ENCODE measurements at places on chromosomes 7 and 10.

- DNase-seq: peak; percentile 31
Observed at GRCh38 chr7:149868623-149869290, 5.0 kb upstream of the ATP6V0E2 start.

GRCh38 chr10:106557053-106557452 lies 607.5 kb downstream of the SORCS1 start:
- DNase-seq: no peak

DNA sequence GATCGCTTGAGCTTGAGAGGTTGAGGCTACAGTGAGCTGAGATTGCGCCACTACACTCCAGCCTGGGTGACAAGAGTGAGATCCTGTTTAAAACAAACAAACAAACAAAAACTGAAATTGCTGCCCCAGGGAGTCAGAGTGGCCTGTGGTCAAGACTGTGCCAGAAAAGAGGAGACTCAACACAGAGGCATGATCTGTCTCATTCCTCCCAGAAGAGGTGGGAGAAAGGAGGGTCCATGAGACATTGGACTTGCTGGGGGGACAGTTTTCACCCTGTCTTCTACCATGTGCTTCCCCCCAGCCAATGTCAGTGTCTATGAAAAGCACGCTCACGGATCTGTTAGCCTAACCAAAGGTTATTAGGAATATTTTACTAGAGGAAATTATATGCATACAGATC lies 3.2 kb downstream of the ZNF853 start:
- no peak for DNase-seq

DNA sequence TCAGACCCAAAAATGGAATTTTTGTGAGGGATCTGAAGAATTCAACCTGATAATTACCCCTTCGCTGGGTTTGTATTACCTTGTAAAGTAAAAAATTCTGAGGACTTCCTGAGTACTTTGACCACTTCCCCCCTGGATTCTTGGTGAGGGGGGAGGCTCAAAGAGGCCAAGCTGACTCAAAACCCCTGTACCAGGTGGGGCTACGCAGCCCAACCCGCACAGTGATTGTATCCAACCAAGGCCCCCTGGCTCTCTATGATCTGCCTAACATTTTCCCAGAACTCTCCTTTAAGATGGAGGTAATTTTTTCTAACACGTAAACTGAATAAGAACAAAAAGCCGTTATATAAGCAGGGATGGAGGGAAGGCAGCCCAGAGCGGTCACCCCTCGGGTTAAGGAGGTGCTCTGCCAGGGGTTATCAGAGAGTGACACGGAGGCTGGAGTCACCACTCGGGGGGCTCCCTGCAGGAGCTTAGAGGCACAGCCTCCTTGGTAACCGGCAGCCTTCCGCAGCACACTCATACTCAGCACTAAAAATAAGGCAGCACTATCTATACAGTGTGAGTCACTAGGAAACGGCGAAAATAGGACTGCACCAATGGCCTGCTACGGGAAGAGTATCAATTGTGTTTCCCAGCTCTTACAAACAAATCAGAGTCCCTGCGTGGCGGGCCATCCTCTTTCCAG lies 255.4 kb downstream of the ELMO1 start:
- no peak for DNase-seq

DNA sequence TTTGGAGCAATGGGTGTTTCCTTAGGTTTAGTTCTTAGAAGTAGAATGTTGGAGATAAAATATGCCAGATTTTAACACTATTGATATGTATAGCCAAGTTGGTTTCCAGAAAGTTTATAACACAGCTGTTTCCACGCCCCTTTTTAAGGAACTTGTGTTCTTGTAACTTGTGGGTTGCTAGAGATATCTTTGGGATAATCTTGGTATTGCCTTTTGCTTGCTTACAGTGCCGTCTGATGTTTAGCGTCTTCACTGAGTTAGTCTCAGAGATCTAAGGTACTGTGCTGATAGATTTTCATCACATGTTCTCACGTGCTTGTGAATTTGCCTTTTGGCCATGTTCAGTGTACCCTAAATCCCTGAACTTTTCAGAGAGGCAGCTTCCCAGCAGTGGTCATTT lies 12.4 kb downstream of the TMEM248 start:
- DNase-seq: no peak

- DNase-seq: no peak
Observed at GRCh38 chr10:23581906-23582450, 143.1 kb downstream of the OTUD1 start.

GRCh38 chr10:71517298-71518169 lies 120.8 kb downstream of the CDH23 start:
- DNase-seq: no peak

GRCh38 chr10:115968236-115968635 lies 304.8 kb downstream of the GFRA1 start:
- no peak for DNase-seq

GRCh38 chr7:143205560-143206293 lies 16.1 kb upstream of the TAS2R40 start:
- DNase-seq: no peak

GRCh38 chr10:61410353-61411070 lies 42.7 kb downstream of the TMEM26 start:
- no peak for DNase-seq

GRCh38 chr10:70674560-70675495 lies 2.5 kb downstream of the ADAMTS14 start:
- no peak for DNase-seq

DNA sequence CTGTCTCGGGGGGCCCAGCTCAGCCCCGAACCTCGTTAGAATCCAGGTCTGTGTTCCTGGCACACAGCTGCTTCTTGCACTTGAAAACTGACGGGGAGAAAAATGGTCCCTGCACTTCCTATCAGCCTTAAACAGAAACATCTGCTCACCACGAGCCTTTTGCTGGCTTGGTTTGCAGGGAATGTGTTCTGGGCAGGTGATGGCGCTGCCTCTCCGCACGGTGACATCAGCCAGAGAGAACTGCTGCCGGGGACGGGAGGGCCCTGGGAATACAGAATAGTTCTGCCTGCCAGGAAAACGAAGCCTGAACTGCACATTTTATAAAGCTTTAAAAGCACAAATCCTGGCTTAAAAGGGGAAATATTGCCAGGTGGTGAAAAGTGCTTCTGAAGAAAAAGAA lies 622.5 kb downstream of the TYW1 start:
- no peak for DNase-seq

DNA sequence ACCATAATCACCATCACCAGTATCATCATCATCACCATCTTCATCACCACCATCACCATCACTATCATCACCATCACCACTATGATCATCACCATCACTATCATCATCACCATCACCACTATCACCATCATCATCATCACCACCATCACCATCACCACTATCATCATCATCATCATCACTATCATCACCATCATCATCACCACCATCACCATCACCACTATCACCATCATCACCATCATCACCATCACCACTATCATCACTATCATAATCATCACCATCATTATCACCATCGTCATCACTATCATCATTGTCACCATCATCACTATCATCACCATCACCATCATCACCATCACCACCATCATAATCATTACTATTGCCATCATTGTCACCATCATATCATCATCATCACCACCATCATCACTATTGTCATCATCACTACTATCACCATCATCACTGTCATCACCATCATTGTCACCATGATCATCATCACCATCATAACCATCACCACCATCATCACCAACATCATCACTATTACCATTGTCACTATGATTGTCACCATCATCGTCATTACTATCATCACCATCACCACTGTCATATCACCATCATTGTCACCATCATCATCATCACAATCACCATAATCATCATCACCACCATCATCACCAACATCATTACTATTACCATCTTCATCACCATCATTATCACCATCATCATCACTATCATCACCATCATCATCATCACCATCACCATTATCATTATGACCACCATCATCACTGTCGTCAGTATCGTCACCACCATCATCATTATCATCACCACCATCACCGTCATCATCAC lies 154.7 kb downstream of the ACTR3B start:
- DNase-seq: no peak

DNA sequence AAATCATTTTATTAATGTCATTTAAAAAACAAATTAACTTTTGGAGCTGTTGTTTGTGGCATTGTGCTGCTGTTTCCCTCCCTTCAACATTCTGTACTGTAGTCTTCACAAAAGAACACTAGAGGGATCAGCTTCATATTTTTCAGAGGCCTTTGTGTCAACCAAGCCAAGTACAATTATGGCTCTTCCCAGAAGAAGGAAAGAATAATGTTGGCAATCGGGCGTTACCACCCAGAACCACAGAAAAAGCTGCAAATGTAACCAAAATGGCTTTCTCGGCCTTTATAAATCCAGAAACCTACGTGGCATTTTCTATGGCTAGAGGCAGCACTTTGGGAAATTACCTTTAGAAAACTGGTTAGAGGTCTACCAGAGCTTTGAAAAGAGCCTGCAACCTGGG lies 98.8 kb upstream of the COL1A2 start:
- no peak for DNase-seq

- DNase-seq: no peak
Observed at GRCh38 chr10:113415246-113415645, 137.6 kb upstream of the HABP2 start.

GRCh38 chr7:101542527-101543241 lies 86.4 kb downstream of the MYL10 start:
- DNase-seq: peak; percentile 73

GRCh38 chr10:130049987-130050386 lies 60.6 kb downstream of the C10orf143 start:
- no peak for DNase-seq

DNA sequence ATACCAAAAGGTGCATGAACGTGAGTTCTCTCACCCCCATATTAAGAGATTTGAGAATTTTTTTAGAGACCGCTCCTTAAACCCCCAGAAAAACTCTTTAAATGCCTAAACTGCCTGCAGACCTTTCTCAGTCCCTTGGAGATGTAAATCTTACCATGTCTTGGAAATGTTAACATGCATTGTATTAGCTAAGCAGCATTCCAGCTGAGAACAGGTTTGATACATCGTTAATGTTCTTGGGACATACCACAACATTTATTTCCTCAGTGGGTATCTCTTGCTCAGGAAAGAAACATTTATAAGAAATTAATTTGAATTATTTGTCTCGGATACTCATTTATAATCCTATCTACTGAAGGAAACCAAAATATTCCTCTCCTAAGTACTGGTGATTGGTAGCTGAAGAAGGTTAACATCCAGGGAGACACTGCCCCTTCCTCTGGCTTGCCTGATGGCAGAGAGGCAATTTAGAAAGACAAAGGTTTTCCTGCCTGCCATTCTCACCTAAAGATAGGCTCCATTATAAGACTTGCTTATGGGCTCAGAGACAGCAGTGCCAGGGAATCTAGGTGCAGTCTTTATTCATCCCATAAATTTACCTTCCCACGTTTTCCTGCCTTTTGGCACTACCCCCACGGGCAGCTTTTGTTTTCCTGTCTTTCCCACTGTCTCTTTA lies 141.2 kb downstream of the COBL start:
- no peak for DNase-seq

- no peak for DNase-seq
Observed at GRCh38 chr10:72353965-72354355, 759 bp downstream of the DNAJB12 start.

DNA sequence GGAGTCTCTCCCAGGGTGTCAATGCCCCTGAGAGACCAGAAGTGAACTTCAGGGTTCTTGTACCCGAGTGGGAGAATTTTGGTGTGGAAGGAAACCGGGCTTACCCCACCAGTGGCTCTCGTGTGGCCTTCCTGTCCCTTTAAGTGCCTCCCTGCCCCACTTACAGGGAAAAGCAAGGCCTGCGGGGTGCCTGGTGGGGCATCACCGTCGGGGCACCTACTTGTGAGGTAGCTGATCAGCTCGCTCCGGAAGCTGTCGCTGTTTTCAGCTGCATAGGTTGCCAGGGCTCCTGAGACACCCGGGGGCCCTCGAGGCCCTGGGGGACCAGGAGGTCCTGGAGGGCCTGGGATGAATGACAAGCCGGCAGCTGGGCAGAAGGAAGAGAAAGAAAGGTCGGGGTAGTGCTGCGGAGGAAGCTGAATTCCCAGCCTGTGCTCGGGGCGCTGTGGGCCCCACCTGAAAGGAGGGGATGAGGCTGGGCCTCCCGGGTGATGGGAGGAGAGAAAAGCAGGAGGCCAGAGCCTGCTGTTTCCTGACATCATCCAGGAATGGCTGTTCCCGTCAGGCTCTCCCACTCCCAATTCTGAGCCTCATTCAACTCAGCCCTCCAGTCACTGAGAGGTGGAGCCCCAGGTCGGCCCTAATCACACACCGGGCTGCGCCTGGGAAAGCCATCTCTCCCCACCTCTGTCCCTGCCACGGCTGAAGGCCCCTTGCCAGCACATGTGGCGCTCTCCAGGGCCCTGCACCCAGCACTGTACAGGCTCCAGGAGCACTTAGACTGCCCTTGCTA lies 51.1 kb downstream of the COL17A1 start:
- DNase-seq: no peak

- peak; percentile 76 for DNase-seq
Observed at GRCh38 chr7:36155811-36156361, 2.8 kb downstream of the EEPD1 start.

DNA sequence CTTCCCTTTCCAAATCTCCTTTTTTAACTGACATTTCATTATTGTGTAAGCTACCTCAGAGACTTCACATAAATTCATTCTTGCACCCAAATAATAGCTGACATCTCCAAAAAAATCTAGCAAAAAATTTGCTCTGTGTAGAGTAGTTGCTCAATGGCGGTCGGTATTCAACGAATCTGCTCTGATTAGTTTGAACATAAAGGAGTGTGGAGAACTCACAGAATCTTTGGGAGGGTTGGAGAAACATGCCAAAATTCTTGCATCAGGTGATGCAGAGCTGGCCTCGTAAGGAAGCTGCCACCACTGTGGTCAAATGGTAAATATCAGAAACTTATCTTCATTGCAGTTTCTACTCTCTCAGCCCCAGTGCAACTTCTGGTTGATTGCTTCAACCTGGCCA lies 201.2 kb upstream of the MDFIC start:
- no peak for DNase-seq

GRCh38 chr10:8985651-8986050 lies 931.2 kb downstream of the GATA3 start:
- DNase-seq: no peak

GRCh38 chr10:97222326-97222961 lies 36.7 kb upstream of the SLIT1 start:
- no peak for DNase-seq

DNA sequence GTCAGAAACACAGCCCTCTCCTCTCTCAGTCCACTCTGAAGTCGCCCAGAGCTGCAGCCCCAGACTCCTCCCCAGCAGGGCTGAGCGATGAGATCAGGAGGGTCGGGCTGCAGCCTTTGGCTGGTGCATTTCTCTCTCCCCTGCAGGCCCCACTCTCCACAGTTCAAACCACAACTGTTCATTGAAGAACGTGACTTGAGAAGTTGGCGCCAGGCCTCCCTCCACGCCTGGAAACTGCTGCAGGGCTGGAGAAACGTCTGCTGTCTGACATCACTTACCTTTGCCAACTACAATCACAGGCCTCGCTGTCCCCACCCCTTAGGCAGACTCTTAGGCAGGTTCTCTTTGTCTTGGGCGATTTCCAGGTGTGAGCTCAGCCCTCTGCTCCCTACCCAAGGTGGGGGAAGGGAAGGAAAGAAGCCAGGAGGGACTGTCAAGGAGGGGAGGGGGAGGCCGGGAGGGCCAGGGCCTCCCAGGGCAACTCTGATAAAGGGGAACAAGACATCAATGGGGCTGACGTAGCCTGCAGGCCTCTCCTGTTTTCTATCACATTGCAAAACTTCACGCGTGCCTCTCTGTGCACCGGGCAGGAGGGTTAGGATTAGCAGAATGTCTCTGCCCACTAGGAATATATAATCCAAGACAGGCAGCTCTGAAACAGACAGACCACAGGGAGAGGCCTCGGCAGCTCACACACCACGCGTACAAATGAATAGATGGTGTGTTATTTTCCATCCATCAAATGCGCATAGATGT lies 32.7 kb downstream of the CALML5 start:
- peak; percentile 81 for DNase-seq

- no peak for DNase-seq
Observed at GRCh38 chr10:83680470-83680891, 458.8 kb upstream of the GHITM start.
